Bronchus fibroblast of lung (primary cell): ENCODE measurements at places on chromosomes 3 and 15. TPM values are rescaled to one million over a fixed set of nuclear protein-coding genes. Genes with fewer than 3 reads are reported as not detected.

The SPINT1 gene
- total RNA-seq: 2.5 and 4.3 TPM in 2 replicates

The MBD4 gene
- 15.9 and 21.4 TPM in 2 replicates for total RNA-seq

The AP3B2 gene
- total RNA-seq: under 0.01 and 0.15 TPM in 2 replicates

The VGLL3 gene
- 15.8 and 32.8 TPM in 2 replicates for total RNA-seq

The MTMR10 gene
- total RNA-seq: 8.3 and 10.8 TPM in 2 replicates

The KBTBD13 gene
- not detected in 2 replicates for total RNA-seq

The B4GALT4 gene
- 17.0 and 20.4 TPM in 2 replicates for total RNA-seq

The ANKRD63 gene
- total RNA-seq: not detected in 2 replicates

The RHCG gene
- not detected in 2 replicates for total RNA-seq

The THAP10 gene
- total RNA-seq: 7.1 and 7.2 TPM in 2 replicates
